Left forelimb (tissue), 1 donor: ENCODE measurements at places on chromosomes 2 and 18.

DNA sequence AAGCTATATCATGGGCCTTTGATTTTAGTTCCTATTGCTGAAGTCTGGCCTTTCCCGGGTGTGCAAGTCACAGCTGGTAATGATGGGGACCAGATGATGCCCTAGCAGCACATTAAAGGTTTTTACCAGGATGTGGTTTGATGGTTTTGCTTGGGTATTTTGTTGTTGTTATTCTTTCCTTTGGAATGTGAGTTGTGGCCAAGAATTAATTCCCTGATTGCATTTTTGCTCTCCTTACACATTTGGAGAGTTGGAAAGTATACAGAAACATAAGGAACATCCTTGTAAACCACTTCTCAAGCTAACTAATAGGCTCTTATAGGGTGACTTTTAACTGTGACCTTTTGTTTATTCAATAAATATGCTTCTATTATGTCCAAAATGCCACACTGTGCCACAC is 154.1 kb upstream of the MMADHC start:
- DNase-seq = no peak

DNA sequence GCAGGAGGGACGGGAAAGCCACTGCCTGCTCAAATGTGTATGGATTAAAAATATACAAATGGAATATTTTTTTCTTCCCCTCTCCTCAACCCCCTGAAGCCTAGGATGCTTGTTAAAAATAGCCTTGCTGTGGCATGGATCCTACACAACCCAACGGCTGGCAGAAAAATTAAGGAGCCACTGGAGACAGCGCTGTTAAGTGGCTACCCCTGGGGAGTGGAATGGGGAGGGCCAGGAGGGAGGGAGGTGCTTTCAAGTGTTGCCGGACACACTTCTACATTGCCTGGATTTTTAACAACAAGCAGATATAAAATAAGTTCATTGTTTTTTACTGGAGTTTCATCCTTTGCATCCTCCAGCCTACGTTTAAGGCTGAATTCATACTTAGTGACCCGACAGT is 66.6 kb downstream of the ZBTB7C start:
- no peak for DNase-seq

GRCh38 chr2:222049946-222050345 is 248.9 kb downstream of the PAX3 start:
- DNase-seq = no peak

- no peak for DNase-seq
Measured at GRCh38 chr18:36638224-36638623, 190.6 kb downstream of the TPGS2 start.

DNA sequence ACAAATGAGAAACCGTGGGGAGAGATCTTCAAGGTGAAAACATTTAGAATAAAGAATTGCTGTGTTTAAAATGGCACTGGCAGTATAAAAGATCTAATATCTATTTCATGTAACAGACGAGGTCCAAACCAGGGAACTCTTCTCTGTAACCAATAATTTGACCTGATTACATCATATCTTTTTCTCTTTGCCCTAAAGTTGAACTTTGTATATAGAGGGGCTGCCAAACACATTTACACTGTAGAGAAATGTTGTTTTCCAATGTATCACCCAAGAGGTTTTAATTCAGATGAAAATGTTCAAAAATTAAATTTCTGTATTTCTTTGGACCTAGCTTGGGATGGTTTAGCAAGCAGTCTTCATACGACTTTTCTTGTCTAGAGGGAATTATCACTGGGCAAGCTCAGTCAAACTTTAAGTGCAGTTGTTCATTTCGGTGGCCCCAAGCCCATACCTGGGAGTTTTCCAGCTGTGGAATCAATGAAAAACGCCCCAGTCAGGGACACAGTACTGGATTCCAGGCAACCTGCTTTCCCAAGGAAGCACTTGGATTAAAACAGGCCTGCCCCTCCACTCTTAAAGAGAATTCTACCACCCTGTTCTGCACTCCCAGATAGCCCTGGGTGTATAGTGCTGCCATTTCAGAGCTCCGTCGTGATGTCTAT is 208.5 kb upstream of the FN1 start:
- DNase-seq = no peak
